ENCODE measurements at places on chromosomes 1 and 21.

- DNase-seq: no peak
Measured at GRCh38 chr21:34726627-34727337, 58.0 kb downstream of the CLIC6 start.

- no peak for DNase-seq
Measured at GRCh38 chr1:229380536-229381160, 37.8 kb upstream of the CCSAP start.

- DNase-seq: no peak
Measured at GRCh38 chr1:145917595-145917994, 922 bp downstream of the PEX11B start.

GRCh38 chr1:30793209-30793608 lies 35.6 kb upstream of the LAPTM5 start:
- DNase-seq: no peak

DNA sequence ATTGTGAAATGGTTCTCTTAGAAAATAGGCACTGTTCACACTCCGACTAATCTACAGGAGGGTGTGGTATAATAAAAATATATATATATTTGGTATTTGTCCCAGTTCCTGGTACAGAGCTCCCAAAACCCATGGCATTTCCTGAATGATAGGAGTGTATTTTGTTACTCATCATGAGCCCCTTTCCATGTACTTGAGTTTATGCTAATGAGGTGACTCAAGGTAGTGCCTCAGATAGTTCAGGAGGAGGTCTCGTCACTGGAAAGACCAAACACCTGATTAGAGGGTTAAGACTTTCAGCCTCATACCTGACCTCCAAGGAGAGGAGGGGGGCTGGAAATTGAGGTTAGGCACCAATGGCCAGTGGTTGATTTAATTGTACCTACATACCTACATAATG lies 57.9 kb downstream of the TTC3 start:
- DNase-seq: no peak

DNA sequence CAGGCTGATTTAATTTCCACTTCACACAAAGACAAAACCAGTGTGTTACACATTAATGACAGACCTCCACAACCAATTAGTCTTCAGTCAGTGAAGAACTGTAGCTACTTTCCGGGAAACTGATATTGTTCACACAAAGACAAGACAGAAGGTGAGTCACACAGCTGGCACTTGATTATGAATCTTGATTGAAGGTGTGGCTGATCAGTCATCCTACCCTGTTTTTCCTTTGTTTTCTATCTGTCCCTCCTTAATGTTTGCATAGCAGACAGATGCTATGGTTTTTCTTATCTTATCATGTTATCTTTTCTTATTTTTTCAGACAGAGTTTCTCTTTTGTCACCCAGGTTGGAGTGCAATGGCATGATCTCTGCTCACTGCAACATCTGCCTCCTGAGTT lies 185.1 kb upstream of the GREM2 start:
- DNase-seq: peak; percentile 59

GRCh38 chr1:156601122-156601830 lies at the start of gene GPATCH4:
Gene GPATCH4, minus strand, starts transcription at chr1:156601479.
- no peak for DNase-seq
